ENCODE measurements at places on chromosomes 12 and 14.

- DNase-seq: no peak
Observed at GRCh38 chr14:76419399-76419798, 43.5 kb downstream of the ESRRB start.

DNA sequence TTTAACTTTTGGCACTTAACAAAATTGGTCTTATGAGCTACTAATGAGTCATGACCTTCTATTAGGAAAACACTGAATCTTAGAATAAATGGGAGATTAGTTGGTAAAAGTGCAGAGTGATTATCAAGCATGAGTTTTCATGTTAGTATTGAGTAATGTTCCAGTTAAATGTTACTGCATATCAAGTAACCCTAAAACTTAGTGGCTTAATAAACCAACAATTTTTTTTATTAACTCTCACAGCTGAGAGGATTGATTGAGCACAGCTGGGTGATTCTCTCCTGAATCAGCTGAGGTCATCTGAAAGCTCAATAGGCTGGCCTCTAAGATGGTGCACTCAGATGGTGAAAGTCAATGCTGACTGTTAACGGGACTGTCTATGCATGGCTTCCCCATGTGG lies 248.6 kb downstream of the BCL11B start:
- DNase-seq: no peak

- no peak for DNase-seq
Observed at GRCh38 chr12:47012552-47012951, 66.9 kb upstream of the PCED1B start.

GRCh38 chr12:5715021-5715420 lies 230.0 kb downstream of the ANO2 start:
- DNase-seq: no peak

GRCh38 chr12:31620311-31620710 lies 29.4 kb upstream of the DENND5B start:
- no peak for DNase-seq

- DNase-seq: no peak
Observed at GRCh38 chr12:132451172-132451835, 38.6 kb upstream of the FBRSL1 start.

- DNase-seq: no peak
Observed at GRCh38 chr12:67592228-67593011, 56.1 kb upstream of the DYRK2 start.

GRCh38 chr14:69617796-69618195 lies 6.4 kb downstream of the SUSD6 start:
- no peak for DNase-seq

GRCh38 chr12:12684375-12685106 lies 11.4 kb downstream of the GPR19 start:
- DNase-seq: no peak

DNA sequence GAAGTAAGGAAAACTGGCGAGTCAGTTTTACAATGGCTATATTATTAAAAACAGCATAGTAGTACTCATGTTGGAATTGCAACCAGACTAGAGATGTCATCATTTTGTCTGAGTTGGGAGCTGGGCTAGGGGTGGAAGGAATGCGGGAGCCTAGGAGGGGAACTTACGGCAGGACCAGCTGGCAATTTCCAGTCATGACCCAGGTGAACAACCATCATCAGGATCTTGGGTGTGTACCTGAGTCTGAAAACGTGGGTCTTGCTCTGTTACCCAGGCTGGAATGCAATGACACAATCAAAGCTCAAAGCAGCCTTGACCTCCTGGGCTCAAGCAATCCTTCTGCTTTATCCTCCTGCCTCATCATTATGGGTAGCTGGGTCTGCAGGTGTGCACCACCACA lies 50.9 kb downstream of the ALG10B start:
- DNase-seq: no peak

GRCh38 chr12:19387161-19387560 lies 52.1 kb upstream of the AEBP2 start:
- no peak for DNase-seq

GRCh38 chr12:119994892-119995658 lies 6.0 kb downstream of the BICDL1 start:
- DNase-seq: no peak

- DNase-seq: no peak
Observed at GRCh38 chr14:91364524-91365270, 52.9 kb downstream of the CCDC88C start.

- no peak for DNase-seq
Observed at GRCh38 chr12:129190827-129191226, 337.5 kb downstream of the GLT1D1 start.

- DNase-seq: peak; percentile 21
Observed at GRCh38 chr12:113056631-113057488, at the start of gene DTX1. TSS of gene DTX1 (plus strand) at chr12:113056730. CDS start at chr12:113058193, 1,463 bp downstream.

DNA sequence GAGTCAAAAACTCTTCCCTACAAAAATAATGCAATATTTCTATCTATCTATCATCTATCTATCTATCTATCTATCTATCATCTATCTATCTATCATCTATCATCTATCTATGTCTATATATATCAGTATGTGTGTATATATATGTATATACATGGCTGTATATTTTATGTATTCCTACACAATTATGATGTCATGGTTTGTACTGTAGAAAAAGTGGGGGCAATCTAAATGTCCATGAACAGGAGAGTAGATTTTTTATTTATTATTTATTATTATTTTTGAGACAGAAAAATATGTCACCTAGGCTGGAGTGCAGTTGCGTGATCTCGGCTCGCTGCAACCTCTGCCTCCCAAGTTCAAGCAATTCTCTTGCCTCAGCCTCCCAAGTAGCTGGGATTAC lies 45.6 kb upstream of the BICD1 start:
- DNase-seq: no peak

- DNase-seq: no peak
Observed at GRCh38 chr12:94427501-94428381, 31.9 kb downstream of the CEP83 start.

DNA sequence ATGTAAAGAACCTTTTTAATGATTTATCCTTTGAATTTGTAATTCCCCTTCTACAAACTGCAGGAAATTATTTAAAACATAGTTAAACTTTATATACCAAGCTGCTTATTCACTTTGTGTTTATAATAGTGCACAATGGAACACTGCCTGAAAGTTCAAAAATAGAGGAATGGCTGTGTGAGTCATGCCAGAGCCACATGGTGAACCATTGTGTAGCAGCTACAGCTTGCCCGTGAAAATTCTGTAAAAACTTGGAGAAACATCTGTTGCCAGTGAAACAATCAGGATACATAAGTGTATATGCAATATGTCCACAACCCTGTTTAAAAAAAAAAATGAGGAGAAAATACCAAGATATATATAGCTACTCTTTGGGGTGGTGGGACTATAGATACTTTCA lies 59.5 kb downstream of the VEZT start:
- DNase-seq: no peak

- DNase-seq: no peak
Observed at GRCh38 chr14:104320611-104321086, 182.3 kb downstream of the KIF26A start.

GRCh38 chr14:29494312-29494711 lies 433.3 kb downstream of the PRKD1 start:
- DNase-seq: no peak

DNA sequence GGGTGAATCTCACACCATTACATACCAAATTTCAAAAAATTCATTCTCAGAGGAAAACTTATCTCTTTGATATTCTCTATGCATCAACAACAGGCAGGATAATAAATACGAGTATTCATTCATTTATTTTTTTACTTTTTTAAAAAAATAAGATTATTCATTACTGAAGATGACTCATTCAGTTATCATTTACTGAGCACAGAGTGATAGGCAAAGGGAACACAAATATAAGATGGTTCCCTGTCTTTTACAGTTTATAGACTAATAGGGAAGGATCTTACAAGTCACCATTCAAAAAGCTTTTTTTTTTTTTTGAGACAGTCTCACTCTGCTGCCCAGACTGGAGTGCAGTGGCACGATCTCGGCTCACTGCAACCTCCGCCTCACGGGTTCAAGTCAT lies 5.0 kb upstream of the PABPN1 start:
- no peak for DNase-seq

DNA sequence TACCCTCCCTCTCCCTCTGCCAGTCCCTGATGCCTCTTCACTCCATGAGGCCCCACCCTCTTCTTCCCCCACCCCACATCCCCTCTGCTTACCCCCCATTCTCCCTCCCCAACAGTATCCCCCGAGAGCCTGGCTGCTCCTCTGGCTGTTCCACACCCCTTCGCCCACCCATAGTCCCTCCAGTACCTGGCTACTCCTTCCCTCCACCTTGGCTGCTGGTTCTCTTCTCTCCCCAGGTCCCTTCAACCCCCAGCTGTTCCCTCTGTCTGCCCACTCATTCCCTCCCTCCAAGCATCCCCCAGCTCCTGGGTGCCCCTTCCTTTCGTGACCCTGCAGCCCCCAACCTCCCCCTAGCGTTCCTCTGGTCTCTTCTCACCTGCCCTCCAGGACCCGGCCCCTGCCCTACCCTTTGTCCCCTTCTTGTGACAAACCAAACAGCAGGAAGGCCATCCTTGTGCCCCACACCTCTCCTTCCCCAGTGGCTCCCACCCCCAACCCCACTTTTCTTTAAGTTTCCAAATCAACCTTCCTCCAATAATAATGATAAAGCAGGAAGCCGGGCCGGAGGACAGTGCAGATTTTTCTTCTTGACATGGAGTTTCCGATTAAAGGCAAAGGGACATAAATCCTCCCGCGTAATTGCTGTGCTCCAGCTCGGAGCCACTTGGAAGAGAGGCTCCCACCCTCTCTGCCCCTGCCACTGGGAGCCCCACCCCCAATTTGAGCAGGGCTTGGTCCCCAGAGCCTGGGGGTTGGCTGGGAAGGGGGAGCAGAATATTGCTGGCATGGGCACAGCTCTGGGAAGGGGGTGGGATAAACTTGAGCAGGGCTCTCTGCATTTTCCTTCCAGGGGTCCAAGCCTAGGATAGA lies 40.0 kb downstream of the SMUG1 start:
- no peak for DNase-seq
